ENCODE measurements at places on chromosomes 4 and X. TPM values are rescaled to one million over a fixed set of nuclear protein-coding genes. Genes with fewer than 3 reads are reported as not detected.

DNA sequence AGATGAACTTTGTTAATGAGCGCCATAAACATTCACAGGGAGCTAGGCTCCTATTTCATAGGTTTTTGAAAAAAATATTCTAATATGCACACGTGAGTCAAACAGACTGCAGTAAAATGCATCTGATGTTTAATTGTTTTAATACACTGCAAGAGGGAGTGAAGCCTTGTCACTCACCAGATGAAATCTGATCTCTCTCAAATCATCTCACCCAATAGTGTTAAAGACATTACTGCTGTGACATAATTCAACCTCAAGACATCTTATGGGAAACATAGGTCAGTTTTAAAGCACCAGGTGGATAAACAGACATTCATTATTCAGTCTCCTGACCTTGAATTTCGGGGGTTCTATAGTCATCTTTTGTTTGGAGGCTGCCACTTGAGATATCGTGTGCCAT lies 148.3 kb downstream of the MAML3 start:
- H3K36me3 ChIP-seq, result no peaks in the 10 kb centered on the region
- H3K4me1 ChIP-seq, result no peaks in the 10 kb centered on the region
- peaks cover 28% of the 10 kb centered on the region for H3K27me3 ChIP-seq
- no peak overlapping the region for H3K4me3 ChIP-seq

GRCh38 chr4:169142391-169142790 lies 128.4 kb downstream of the SH3RF1 start:
- no peaks in the 10 kb centered on the region for H3K36me3 ChIP-seq
- DNase-seq, result no peak
- H3K27ac ChIP-seq, result no peak overlapping the region
- no peaks in the 10 kb centered on the region for H3K4me1 ChIP-seq
- peaks cover 3% of the 10 kb centered on the region for H3K27me3 ChIP-seq

DNA sequence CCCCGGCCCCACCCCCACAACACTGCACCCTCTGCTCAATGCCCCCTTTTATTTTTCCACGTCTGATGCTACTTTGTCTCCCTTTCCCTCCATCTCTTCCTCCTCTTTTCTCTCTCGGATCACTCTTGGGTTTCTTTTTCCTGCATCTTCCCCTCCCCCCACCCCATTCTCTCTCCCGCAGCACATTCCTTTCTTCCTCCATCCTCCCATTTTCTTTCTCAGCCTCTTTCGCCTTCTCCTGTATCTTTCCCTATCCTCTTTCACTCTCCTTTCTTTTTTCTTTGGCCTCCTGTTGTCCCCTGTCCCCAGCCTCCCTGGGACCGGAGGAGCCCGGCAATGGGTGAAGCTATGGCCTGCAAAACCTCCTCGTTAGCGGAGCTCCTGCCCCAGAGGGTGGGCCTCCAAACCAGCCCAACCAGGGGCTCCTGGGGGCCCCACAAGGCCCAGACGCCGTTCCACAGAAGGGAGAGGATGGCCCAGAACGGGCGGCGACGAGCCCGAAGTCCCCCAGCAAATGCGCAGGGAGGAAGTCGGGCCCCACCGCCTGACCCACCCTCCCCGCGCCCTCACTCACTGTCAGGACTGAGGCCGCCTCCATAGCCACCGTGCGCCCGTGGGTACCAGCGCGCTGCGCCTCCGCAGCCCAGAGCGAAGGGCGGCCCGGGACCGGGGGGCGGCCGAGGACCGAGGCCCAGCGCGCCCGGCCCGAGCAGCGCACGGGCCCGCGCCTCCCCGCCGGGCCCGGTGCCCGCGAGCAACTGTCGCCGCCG lies 807 bp downstream of the HMX1 start:
- no peak overlapping the region for H3K4me3 ChIP-seq
- H3K27ac ChIP-seq, result no peak overlapping the region
- peaks cover 67% of the 10 kb centered on the region for H3K27me3 ChIP-seq
- no peaks in the 10 kb centered on the region for H3K4me1 ChIP-seq
- DNase-seq, result no peak

DNA sequence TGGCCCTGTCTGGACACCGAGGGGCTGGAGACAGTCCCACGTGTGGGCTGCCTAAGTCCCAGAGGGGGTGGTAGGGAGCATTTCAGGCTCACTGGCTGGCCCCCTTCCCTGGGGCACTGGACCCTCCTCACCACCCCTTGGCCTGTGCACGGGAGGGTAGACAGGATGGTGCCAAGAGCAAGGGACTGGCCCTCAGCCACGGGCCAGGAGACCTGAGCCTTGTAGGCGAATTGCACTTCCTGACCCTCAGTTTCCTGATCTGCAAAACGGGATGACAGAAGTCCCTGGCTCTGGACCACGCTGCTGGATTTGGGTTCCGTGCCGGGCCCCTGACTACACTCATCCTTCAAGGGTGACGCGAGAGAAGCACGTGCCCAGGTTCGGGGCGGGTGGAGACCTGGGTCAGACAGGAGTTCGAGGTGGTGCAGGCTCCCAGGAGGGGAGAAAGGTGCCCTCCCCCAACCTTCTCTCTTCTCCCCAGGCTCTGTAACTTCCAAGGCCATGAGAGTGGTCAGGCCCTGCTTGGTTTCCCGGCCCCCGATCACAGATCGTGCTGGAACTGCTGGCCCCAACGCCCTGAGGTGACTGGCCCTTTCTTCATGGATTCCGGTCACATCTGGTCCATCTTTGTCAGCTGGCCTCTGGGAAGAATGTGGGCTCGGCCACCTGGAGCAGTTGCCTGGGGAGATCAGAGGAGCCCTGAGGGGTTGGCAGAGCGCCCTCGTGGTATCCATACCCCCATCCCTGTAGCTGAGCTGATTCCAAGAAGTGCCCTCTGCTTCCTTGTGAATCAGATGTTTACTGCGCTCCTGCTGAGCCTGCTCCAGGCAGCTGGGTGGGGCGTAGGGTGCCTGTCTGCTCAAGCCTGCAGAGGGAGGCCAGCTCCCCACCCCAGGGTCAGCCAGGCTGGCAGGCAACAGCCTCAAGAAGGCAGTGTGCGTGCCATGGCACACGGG lies 3.3 kb downstream of the SH3BP2 start:
- H3K27ac ChIP-seq, result no peak overlapping the region
- no peak for DNase-seq
- no peak overlapping the region for H3K4me3 ChIP-seq
- no peaks in the 10 kb centered on the region for H3K27me3 ChIP-seq

DNA sequence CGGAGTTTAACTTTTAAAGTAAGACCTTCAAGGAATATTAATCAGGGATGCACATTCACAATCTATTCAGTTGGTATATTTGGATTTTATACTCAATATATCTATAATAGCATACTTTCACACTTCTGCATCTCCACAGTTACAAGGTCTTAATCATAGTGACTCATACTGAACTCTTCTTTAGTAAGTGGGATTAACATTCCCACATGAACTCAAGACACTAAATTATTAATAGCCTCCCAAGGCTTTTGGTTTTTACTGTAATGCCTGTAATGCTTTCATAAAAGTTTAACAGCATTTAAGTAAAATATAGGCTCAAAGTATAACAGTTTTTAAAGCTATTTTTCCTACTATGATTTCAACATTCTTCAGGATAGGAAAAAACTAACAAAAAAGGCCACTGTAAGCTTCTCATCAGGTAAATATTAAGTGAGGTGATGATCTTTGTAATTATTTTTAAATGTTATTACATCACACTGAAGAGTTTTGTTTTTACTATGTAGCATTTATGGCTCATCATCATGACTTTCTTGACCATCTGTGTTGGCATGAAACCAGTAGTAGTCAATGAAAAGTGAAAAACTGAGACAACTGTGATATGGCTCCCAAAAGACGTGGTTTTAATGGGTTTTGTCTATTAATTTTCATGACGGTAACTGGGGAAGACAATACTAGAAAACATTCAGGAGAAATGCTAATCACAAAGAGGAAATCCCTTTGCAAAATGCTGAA lies 91.5 kb upstream of the GALNT7 start:
- no peak overlapping the region for H3K27ac ChIP-seq
- no peak for DNase-seq
- H3K27me3 ChIP-seq, result peaks cover 2% of the 10 kb centered on the region
- no peak overlapping the region for H3K4me3 ChIP-seq
- H3K4me1 ChIP-seq, result no peaks in the 10 kb centered on the region

- peak within 1 kb of the TSS; percentile 77 for H3K4me3 ChIP-seq
- H3K36me3 ChIP-seq, result peaks cover 26% of the 10 kb centered on the region
- H3K4me1 ChIP-seq, result peaks cover 28% of the 10 kb centered on the region
- no peaks in the 10 kb centered on the region for H3K27me3 ChIP-seq
- peak; percentile 84 for DNase-seq
- peak within 1 kb of the TSS; percentile 78 for H3K27ac ChIP-seq
Measured at GRCh38 chrX:71118032-71118984, at the start of gene MED12. Gene MED12 (plus strand): TSS chrX:71118596. CDS start chrX:71118755, 159 bp downstream.

DNA sequence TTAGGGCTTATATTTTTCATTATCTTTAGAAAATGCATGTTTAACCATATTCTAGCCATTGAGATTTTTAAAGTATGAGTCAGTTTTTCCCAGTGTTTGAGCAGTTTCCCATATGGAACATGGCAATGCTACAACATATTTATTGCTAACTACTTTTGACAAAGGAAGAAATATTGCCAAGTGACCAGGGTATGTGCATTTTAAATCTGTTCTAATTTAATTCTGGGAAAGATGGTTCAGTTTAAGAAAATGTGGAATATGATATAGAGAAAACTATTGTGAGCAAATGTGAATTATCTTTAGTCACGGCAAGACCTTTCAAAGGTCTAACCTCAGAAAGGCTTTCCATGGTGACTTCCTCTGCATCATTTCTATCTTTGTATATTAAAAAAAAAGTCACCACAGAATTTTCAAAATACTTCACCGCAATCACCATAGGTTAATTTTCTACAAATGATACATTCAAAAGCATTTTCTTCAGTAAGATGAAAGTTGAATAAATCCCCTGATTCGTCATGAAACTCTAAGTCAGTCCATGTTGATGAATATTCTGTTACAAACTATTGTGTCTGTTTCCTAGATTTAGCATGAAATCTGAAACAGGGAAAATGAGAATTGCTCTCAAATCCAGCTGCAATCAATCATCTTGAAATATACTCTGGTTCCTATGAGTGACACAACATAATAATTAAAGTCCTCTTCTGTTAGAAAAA lies 2349.0 kb upstream of the TENM3 start:
- no peak overlapping the region for H3K4me3 ChIP-seq
- H3K27ac ChIP-seq, result no peak overlapping the region
- no peaks in the 10 kb centered on the region for H3K27me3 ChIP-seq
- no peaks in the 10 kb centered on the region for H3K36me3 ChIP-seq
- H3K4me1 ChIP-seq, result no peaks in the 10 kb centered on the region
- no peak for DNase-seq

GRCh38 chrX:106150701-106151100 lies 17.4 kb upstream of the PWWP3B start:
- no peak overlapping the region for H3K4me3 ChIP-seq
- no peaks in the 10 kb centered on the region for H3K4me1 ChIP-seq
- H3K36me3 ChIP-seq, result no peaks in the 10 kb centered on the region

GRCh38 chr4:153809916-153810810 lies 21.3 kb upstream of the SFRP2 start:
- H3K4me1 ChIP-seq, result peaks cover 4% of the 10 kb centered on the region
- H3K27me3 ChIP-seq, result peaks cover 21% of the 10 kb centered on the region
- no peaks in the 10 kb centered on the region for H3K36me3 ChIP-seq
- no peak for DNase-seq
- no peak overlapping the region for H3K27ac ChIP-seq

DNA sequence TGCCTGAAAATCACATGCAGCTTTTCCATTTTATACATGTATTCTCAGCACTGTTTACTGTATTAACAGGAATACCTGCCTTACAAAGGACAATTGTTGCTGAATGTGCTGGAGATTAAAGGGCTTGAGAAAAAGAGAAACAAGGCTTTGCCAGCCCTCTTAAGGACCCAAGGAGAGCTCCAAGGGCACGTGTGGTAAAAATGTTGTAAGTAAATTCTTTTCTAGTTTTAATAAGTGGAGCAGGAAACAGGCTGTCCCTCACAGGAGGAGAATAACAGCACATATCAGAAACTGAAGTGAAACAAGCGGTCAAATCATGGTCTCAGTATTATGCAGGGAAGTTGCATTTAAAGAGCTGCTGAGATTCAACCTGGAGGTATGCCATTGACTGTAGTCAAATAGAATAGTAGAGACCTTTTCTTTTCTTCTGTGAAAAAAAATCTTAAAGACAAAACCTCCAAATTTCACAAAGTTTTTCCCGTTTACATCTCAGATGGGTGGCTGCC lies 18.5 kb downstream of the IGFBP7 start:
- H3K4me3 ChIP-seq, result no peak overlapping the region
- H3K27ac ChIP-seq, result no peak overlapping the region
- no peak for DNase-seq
- peaks cover 34% of the 10 kb centered on the region for H3K27me3 ChIP-seq

DNA sequence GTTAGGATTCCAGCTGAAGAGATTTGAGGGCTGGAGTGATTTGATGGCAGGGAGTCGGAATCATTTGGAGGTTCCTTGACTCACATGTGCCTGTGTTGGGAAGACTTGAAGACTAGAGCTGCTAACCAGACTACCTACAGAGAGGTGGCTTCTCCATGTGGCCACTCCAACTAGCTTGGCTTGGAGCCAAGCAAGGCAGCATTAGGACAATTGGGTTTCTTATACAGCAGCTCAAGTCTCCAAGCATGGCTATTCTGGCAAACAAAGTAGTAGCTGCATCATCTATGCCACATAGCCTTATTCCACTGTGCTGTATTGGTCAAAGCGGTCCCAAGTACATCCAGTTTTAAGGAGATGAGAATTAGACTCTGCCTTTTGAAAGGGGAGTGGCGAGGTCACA lies 171.7 kb upstream of the SLC4A4 start:
- DNase-seq, result no peak
- no peak overlapping the region for H3K27ac ChIP-seq
- H3K4me1 ChIP-seq, result no peaks in the 10 kb centered on the region

DNA sequence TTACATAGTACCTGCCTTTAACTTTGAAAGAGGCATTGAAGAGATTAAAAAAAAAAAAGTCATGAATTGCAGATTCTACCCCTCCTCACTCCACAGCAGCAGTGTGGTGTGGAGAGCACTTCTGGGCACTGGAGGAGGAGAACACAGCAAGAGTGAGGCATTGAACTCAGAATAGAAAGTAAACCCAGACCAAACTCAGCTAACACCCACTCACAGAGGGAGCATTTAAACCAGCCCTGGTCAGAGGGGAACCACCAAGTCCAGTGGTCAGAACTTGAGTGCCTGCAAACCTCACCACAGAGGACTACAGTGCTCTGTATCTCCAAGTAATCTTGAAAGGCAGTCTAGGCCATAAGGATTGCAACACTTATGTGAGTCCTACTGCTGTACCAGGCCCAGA lies 15.6 kb upstream of the UGT2A1 start:
- no peaks in the 10 kb centered on the region for H3K36me3 ChIP-seq
- no peak overlapping the region for H3K4me3 ChIP-seq
- H3K4me1 ChIP-seq, result no peaks in the 10 kb centered on the region
- no peak for DNase-seq
- H3K27me3 ChIP-seq, result no peaks in the 10 kb centered on the region

F11 gene
- not detected for total RNA-seq
